Activated naive CD8-positive, alpha-beta T cell treated with anti-CD3 and anti-CD28 coated beads, Interleukin-2, amount 50 U/mL, for 16 hours (primary cell): ENCODE measurements at places on chromosomes 12 and 14.

DNA sequence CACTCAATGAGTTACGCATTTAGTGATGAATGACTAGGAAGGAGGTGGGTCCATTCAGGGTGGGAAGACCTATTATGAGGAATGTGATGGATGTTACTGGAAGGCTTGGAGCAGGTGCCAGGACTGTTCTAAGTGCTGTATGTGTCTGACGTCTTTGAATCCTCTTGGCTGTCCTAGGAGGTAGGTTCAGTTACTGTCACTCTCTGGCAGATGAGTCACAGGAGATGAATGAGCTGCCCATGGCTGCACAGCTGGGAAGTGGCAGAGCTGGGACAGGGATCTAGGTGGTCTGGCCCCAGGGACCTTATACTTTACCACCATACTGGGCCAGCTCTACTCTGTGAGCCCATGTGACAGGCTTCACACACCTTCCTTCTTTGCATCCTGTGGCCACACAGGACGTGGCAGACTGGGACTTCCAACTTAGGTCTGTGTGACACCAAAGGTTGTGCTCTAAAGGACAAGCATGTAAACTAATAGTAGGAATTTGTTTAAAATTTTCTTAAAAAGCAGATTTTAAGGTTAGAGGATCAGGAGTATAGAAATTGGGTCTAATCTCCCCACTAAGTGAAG, 24.0 kb downstream of the TCTN1 start:
- no peak for DNase-seq

DNA sequence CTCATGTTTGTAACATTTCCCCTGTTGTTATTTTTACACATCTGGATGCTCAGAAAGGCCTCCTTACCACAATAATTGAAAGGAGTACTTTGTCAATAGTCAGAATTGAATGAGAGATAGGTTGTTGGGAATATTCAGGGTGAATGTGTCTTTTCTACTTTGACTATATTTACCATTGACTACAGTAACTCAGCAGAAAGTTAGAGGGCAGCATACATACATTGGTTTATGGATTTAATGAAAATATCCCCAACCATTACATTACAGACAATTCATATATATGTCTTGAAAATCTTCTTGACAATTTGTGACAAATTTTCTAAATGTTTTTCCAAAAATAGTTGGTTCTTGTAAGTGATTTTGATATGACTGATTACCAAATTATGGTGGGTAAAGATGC, 97.7 kb downstream of the NTS start:
- no peak for DNase-seq

- no peak for DNase-seq
Observed at GRCh38 chr12:108267450-108267849, 71.7 kb downstream of the CMKLR1 start.

GRCh38 chr14:67285876-67286452, 44.7 kb downstream of the PALS1 start:
- no peak for DNase-seq

GRCh38 chr12:47636908-47637780, 68.7 kb downstream of the RPAP3 start:
- no peak for DNase-seq
